HS-5 (cell line): ENCODE measurements at places on chromosomes 4 and X.

DNA sequence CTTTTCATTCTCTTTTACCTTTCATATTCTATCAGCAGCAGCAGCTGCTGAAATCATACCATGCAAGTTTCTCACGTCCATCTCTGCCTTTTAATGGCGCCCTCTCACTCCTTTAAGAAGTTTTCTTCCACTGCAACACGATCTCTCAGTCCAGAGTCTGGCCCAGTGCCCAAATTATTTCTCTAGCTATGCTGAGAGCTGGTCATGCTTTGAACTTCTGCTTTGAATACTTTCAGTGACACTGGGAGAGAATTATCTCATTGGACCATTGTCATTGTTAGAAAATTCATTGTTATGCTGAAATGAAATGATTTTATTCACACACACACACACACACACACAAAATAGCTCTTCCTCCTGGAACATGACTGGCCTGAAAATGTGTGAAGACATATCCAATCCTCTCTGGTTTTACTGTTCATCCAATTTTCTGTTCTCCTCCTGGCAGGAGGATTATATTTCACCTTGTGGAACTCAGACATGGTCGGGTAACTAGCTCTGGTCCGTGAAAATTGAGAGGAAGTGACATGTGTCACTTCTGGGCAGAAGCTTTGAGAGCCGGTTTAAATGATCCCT is 1.3 kb upstream of the PDHA1 start:
- no peak for DNase-seq

DNA sequence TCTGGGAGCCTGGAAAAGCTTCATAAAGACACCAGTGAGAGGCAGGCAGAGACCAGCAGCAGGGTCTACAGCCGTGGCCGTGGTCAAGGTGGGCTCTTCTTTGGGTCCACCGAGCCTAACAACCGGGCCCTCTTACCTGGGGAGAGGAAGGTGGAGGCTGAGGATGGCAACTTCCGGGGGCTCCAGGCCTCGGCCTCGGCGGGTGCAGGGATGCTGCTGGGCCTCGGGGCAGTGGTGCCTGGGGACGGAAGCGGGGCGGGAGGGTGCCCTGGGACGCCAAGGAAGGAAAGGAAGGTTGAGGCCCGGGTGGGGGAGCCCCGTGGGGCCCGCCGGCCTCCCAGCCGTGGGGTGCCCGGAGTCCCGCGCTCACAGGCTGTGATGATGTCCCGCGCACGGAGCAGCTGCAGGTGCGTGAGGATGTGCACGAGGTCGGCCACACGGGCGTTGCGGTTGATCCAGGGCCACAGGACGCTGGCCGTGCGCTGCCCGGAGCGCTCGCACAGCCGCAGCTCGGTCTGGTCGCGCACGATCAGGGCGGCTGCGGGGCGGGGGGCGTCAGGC is 561 bp downstream of the IRAK1 start:
- no peak for DNase-seq

GRCh38 chrX:123424546-123424945 is 240.5 kb downstream of the GRIA3 start:
- DNase-seq, result peak; percentile 30

DNA sequence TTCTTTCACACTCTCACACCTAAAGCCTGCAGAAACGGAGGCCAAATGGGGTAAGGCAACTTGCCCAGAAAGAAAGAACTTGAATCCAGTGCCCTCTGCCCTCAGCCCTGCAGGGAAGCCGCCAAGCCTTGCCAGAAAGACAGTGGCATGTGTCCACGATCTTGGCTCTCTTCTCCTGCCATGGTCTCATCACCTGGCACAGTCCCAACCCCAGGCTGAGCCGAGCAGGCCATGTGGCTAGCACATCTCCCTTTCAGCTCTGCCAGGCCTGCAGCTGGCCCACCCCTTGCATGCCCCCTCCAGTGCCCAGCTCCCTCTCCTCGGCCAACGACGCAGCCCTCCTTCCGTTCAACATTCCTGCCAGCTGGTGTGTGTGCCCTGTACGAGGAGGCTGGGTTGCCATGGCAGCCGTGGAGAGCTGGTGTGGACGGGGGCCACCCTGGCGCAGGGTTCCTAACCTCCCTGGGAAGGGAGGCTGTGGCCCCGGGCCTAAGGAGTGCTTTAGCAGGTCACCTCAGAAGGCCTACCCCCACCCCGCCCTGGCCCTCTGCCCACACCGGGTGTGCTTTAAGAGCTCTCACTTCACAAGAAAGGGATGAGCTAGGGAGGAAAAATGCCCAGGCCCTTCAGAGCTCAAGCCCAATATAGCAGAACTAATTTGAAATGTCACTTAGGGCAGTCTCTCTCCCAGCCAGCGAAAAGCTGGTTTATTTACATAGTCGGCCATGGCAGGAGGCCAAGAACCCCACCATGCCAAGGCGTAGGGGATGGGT is 73.0 kb upstream of the PJA1 start:
- DNase-seq, result no peak

DNA sequence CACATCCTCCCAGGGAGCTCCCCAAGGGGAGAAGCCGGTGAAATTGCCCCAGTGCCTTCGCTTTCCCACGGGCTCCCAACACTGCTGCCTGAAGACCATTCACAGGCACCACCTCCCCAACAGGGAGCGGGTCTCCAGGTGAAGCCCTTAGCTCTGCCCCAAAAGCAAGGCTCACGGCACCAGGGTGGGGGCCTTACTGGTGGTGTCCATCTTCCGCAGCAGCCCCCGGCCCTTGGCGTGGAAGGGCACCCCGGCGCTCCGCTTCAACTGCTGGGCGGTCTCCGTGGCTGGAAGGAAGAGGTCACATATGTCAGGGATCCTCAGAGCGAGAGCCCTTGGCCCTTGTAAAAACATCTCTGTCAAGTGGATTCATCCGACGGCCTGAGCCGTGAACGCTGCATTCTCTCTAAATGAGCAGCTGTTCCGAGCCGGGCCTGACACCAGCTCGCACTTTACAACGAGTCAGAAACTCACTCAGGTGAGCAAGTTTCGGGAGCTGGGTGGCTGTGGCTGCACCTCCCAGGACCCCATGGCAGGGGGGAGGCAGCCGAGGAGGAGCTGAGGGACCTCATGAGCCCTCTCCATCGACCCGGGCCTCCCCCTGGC is 20.9 kb downstream of the NELFA start:
- DNase-seq, result no peak

DNA sequence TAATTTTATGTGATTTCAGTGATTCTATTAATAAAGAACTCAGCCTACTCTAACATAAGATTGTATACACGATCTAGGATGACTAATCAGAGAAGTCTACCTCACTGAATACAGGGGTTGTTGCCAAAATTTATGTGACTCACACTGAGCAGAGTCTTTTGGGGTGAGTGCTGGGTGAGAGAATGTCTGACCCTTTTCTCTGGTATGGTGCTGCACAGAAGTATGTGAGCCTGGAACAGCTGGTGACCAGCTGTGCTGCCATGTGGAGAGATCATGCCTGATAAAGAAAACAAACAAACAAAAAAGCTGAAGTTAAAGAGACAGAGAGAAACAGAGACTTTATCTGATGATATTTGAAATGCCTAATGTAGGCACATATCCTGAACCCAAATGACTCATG is 618.1 kb upstream of the GRIA3 start:
- peak; percentile 83 for DNase-seq

GRCh38 chr4:107866726-107867125 is 42.0 kb downstream of the SGMS2 start:
- no peak for DNase-seq

DNA sequence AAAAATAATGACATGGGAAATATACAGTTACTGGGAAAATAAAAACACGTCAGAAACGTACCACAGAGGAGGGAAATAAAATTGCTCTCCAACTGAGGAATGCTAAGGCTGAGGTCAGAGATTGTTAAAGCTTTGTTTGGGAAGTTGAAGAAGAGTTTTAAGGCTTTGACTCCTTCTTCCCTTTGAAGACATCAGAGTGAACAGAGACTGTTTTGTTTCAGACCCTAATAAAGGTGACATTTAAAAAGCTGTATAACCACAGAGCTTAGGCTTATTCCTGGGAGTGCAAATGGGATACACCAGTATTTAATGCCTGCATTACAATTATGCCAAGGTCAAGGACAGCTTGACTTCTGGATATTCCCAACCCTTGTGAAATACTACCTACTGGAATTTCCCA is 102.8 kb downstream of the TRIML1 start:
- no peak for DNase-seq

- no peak for DNase-seq
Observed at GRCh38 chrX:23737413-23737812, 5.7 kb downstream of the ACOT9 start.

DNA sequence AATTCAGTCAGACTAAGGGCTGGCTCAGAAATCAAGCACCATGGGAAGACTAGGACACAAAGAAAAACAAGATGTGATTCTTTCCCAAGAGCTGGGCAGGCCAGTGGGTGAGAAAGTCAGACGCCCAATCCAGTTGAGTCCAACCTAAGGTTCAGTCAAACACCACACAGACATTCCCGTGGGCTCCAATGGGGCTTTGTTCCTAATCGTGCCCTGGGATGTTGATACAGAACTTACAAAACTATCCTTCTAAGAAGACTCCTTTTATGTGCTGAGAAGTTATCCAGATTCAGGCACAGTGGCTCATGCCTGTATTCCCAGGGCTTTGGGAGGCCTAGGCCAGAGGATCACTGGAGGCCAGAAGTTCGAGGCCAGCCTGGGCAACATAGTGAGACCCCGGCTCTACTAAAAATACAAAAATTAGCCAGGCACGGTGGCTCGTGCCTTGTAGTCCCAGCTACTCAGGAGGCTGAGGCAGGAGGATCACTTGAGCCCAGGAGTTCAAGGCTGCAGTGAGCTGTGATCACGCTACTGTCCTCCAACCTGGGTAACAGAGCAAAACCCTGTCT is 3.7 kb downstream of the BLOC1S4 start:
- DNase-seq, result no peak

DNA sequence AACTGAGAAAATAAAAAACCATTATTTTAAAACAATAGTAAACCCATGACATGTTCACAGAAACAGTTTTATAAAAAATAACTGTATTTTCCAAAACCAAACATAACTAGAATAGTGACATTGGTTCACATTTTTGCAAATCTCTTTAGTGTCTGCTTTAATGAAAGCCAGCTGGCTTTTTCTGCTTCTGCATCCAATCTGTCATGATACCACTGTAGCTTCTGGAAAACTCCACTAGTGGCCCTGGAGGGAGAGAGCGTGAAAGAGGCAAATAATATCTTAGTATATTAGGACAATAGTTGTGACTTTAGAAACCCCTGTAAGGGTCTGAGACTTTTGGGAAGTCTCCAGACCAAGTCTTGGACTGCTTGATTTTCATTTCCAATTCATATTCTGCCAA is 31.1 kb downstream of the FGFBP1 start:
- DNase-seq, result no peak

DNA sequence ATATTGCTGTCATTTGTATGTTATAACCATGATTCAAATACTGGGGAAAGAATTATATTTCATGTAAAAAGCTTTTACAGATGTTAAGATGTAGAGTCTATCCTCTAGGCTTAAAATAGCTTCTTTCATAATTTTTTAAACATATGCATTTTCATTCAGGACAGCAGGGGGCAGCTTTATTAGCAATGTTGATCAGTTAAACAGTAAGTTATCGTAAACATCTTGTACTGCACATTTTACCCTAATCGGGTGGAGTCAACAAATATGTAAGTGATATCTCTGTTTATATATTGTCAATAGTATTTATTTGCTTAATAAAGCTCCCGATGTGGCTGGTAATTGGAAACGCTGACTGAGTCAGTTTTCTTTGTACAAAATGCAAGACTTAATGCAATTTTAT is 142.5 kb upstream of the MED14 start:
- no peak for DNase-seq

GRCh38 chr4:184728858-184729257 is 5.0 kb downstream of the CENPU start:
- no peak for DNase-seq
